ENCODE measurements at places on chromosomes 16 and 17.

GRCh38 chr16:11320170-11320569 is 25.1 kb upstream of the RMI2 start:
- no peak for DNase-seq

DNA sequence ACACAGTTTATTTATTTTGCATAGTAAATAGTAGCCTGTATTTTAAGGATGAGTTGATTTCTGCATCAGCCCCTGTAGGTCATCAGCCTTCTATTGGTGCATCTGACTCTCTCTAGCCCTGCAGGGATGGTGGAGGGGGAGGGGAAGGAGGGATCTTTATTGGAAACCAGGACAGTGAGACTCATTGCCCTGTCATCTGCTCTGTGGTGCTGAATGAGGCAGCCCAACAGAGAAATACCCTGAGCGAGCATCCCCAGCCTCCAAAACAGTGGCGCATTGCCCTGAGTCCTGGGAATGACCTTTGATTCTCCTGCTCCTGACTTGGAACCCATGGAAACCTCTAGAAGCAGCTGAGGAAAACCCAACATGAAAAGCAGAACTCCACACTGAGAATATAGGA is 45.5 kb upstream of the STH start:
- no peak for DNase-seq

GRCh38 chr16:1788095-1788707 is 5.3 kb downstream of the IGFALS start:
- no peak for DNase-seq

GRCh38 chr16:88026964-88027938 is 76.0 kb downstream of the BANP start:
- no peak for DNase-seq

DNA sequence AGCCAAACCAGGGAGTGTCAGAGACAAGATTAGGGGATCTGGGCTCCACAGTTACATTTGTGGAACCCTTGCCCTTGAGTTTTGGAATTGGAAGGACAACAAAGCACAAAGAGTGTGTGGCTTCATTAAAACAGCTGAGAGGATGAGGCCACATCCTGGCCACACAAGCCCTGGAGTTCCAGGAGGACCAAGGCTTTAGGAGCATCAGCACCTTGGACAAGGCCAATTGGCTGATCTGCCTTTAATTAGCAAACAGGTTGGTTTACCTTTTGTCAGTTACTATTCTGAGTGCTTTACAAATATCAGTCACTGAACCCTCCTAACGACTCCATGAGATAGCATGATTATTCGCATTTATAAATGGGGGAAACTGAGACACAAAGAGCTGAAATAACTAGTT is 54.7 kb downstream of the SLC6A2 start:
- no peak for DNase-seq

GRCh38 chr17:17851103-17852002 is 14.6 kb upstream of the SREBF1 start:
- no peak for DNase-seq

GRCh38 chr17:50641357-50641756 is 6.7 kb downstream of the ABCC3 start:
- no peak for DNase-seq

GRCh38 chr16:64771273-64771672 is 350.6 kb downstream of the CDH11 start:
- DNase-seq = no peak

DNA sequence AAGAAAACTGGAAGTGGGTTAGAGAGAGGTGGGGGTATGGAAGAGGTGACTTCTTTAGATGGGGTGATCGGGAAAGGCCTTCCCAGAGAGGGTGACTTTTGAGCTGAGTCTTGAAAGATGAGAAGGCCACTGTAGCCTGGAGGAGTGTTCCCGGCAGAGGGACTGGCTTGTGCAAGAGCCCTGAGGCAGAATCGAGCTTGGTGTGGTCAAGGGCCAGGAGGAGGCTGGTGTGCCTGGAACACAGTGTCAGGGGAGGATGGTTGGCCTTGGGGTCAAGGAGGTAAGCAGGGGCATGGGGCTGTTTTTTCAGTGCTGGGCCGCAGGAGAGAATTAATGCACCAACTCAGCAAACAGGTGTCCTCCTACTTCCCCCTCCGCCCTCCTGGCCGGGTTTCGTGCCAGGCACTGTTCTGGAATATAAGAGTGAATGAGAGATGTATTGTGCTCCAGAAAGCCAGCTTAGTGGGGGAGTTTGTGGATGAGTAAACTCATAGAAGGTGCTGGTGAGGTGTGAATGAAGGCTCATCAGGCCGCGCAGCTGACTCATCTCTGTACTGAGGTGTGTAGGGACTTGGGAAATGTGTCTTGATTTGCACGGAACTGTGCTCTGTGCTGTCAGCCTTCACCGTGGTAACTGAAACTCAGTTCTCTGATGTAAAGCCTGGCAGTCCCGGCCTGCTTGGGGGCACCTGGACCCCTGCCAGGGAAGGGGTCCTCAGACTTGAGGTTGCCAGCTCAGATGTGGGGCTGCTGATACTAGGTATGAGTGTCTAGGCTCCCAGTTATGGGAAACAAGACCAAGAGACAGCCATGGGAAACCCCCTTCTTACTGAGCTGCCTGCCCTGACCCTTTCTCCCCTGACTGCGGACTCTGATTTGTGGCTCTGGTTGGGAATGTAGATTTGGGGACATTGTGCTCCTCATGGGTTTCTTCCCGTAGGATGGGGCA is 15.3 kb downstream of the KSR1 start:
- no peak for DNase-seq

GRCh38 chr16:31132303-31132979 is 3.1 kb downstream of the PRSS8 start:
- no peak for DNase-seq

DNA sequence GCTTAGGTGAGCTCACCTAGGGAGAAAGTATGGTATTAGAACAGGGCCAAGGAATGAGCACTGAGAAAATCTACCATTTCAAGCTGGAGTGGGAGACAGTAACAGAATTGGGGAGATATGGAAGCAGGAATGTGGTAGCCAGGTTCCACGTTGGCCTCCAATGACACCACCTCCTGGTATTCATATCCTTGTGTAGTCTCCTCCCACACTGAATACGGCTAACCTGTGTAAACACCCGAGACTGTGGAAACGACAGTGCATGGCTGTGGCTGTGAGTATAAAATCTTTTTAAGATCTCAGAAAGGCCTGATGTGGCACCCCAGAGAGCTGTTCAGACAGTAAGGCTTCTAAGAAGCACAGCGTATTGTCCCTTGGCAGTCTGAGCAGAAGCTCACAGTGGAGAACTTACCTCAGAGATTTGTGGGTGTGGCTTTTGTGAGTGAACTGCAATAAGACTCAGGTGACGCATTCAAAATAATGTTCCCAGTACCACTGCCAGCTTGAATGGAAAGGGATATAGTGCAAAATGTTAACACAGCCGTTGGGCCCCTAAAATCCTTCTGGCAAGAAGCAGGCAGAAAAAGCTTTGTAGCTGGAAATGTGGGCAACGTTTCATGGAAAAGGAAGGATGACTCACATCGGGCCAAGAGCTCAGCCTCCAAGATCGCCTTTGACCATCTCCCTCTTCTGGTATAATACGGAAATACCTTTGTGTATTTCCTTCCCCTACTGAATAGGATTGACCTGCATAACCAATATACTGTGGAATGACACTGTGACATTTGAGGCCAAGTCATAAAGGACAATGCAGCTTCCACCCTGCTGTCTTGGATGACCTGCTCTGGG is 14.4 kb downstream of the SDR42E1 start:
- DNase-seq = peak; percentile 83

DNA sequence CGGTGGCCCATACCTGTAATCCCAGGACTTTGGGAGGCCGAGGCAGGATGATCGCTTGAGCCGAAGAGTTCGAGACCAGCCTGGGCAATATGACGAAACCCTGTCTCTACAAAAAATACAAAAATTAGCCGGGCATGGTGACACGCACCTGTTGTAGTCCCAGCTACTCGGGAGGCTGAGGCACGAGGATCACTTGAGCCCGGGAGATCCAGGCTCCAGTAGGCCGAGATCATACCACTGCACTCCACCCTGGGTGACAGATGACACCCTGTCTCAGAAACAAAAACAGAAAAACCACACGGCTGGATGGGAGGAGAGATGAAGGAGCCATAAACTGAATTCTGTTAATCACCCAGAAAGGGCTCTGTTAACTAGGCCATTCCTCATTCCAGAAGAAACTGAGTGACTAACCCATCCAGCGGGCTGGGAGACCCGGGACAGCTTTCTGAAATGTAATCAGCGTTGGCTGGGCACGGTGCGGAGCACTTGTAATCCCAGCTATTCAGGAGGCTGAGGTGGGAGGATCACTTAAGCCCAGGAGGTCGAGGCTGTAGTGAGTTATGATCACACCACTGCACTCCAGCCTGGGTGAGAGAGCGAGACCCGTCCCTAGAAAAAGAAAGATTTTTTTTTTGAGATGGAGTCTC is 641 bp upstream of the NT5C3B start:
- DNase-seq = no peak

GRCh38 chr16:71369494-71369893 is 11.0 kb downstream of the CALB2 start:
- no peak for DNase-seq

DNA sequence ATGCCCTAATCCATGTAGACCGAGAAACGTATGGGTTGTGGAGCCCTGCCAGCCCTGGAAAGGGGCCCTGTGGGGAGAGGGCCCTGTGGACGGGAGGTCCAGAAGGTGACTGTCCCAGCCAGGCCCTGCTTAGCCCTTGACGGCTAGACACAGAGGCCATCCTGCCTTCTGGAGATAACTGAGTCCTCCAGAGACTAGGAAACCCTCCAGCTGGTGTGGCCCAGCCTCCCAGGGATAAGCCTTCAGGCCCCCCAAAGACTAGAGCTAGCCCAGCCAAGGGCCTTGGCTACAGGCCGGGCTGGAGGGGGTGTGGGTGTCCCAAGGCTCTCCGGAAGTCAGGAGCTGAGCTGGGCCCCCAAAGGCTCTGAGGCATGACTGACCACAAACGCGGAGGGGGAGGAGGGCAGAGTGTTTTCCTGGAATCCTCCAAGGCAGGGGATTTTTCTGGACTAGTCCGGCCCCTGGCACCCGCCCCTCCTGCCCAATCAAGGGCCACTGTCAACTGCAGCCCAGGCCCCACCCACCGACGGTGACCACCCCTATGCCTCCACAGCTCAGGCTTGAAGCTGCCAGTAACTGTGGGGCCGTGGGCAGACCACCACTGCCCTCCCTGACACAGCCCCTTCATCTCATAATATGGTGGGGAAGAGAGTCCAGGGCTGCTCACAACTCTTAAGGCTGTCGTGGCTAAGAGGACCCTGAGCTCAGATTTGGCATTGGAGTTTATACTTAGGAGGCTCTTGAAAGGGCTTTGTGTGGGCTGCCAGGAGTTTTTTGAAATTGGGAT is 885 bp upstream of the VASN start:
- peak; percentile 86 for DNase-seq

GRCh38 chr16:83701494-83701893 is 106.3 kb upstream of the HSBP1 start:
- DNase-seq = peak; percentile 68

- no peak for DNase-seq
Measured at GRCh38 chr16:1497014-1497598, 3.9 kb downstream of the TELO2 start.

GRCh38 chr17:81510785-81511553 is 1.6 kb downstream of the ACTG1 start:
- no peak for DNase-seq

GRCh38 chr17:37720989-37721388 is 23.9 kb downstream of the HNF1B start:
- no peak for DNase-seq

- no peak for DNase-seq
Measured at GRCh38 chr16:9976601-9977000, 205.6 kb downstream of the GRIN2A start.

DNA sequence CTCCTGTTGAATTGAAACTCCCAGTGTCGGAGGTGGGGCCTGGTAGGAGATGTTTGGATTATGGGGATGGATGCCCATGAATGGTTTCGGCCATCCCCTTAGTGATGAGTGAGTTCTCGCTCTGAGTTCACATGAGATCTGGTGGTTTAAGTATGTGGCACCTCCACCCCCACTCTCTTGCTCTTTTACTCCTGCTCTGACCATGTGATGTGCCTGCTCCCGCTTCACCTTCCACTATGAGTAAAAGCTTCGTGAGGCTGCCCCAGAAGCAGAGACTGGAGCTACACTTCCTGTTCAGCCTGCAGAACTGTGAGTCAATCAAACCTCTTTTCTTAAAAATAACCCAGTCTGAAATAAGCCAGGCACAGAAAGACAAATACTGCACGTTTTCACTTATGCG is 512.4 kb downstream of the HS3ST4 start:
- no peak for DNase-seq

DNA sequence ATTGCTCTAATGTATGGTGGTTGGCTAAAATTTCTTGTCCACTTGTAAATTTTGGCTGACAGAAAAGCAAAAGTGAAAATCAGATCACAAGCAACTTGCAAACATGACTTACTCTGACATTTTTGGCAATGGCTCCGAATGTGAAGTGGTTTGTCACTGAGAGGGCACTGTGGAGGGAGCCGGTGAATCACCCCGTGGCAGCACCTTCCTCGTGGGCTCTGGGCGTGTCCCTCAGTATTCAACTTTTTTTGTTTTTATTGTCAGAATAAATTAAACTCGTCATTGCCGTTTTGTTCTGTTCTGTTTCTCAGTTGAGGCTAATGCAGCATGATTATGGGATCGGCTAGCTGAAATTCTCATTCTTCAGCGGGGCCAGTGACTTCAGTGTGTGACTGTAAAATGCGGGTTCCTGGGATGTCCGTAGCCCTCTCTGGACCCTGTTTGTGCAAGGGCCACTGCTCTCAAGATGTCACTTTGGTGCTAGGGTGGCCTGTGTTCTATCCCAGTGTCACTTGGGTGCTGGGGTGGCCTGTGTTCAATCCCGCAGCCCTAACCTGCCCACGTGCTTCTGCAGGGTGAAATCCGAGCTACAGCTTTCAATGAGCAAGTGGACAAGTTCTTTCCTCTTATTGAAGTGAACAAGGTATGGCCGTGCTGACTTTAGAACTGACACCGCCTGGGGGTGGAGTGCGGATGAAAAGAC is 48.8 kb downstream of the RPA1 start:
- peak; percentile 45 for DNase-seq

DNA sequence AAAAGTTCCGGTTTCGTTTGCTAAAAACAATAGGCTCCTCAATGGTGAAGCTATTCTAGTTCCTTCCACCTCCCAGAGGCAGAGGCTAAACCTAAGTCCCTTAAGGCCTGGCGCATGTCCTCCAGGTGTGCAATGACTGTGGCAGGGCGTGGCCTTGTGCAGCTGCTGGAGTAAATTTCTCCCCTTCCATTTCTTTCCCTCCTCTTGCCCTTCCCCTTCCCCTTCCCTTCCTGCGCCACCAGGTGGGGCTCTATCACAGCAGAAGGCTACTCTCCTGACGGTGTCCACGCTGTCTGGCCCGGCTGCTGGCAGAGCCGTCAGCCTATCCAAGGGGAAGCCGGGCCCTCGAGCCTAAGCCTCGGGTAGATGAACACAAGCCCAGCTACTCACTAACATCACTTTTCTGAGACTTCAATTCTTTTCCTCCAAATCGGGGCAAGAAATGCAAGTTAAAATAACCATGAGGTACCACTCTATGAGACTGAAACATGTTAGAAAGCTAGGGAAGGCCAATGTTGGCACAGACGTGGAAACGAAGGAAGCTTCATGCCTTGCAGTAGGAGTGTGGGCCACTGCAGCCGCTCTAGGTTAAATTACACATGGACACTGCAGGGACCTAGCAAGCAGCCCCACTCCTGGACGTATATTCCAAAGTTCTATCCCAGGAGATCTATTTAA is 34.4 kb downstream of the C16orf78 start:
- peak; percentile 82 for DNase-seq
